Hepatocyte (in vitro differentiated cells): ENCODE measurements at places on chromosomes 6 and 20. TPM values are rescaled to one million over a fixed set of nuclear protein-coding genes. Genes with fewer than 3 reads are reported as not detected.

ZNF334 gene
- 6.3 and 8.8 TPM in 2 replicates for polyA plus RNA-seq

- H3K27ac ChIP-seq, result no peak overlapping the region
- DNase-seq, result peak; percentile 89
- H3K27me3 ChIP-seq, result peaks cover 50% of the 10 kb centered on the region
- no peak overlapping the region for H3K4me3 ChIP-seq
- no peaks in the 10 kb centered on the region for H3K36me3 ChIP-seq
Observed at GRCh38 chr6:159174263-159174969, 5.2 kb downstream of the FNDC1 start.

DNA sequence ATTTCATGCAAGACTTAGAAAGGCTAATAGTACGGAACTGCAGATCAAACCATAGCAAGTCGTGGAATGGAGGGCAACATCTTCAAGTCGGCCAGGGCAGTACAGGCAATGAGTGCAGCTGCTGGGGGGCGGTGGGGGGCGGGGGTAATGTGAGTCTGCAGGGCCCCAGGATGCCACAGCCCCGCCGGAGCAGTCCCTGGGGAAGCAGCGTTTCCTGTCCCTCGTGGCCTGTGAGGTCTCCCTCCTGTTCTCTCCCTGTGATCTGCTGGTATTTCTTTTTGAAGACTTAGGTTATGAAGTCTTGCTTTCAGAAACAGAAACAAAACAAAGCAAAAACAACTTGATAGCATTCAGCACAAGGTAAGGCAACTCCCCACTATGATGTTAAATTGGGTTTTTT lies 351.9 kb downstream of the FOXA2 start:
- H3K27ac ChIP-seq, result no peak overlapping the region
- no peaks in the 10 kb centered on the region for H3K4me1 ChIP-seq
- peaks cover 5% of the 10 kb centered on the region for H3K27me3 ChIP-seq
- H3K4me3 ChIP-seq, result no peak overlapping the region
- DNase-seq, result no peak

TOX2 gene
- polyA plus RNA-seq, result 12.1 and 13.4 TPM in 2 replicates

- no peak for DNase-seq
- no peaks in the 10 kb centered on the region for H3K27me3 ChIP-seq
- no peak overlapping the region for H3K4me3 ChIP-seq
- H3K36me3 ChIP-seq, result no peaks in the 10 kb centered on the region
- no peaks in the 10 kb centered on the region for H3K4me1 ChIP-seq
Observed at GRCh38 chr6:140475086-140475485, 1100.6 kb upstream of the CITED2 start.

DNA sequence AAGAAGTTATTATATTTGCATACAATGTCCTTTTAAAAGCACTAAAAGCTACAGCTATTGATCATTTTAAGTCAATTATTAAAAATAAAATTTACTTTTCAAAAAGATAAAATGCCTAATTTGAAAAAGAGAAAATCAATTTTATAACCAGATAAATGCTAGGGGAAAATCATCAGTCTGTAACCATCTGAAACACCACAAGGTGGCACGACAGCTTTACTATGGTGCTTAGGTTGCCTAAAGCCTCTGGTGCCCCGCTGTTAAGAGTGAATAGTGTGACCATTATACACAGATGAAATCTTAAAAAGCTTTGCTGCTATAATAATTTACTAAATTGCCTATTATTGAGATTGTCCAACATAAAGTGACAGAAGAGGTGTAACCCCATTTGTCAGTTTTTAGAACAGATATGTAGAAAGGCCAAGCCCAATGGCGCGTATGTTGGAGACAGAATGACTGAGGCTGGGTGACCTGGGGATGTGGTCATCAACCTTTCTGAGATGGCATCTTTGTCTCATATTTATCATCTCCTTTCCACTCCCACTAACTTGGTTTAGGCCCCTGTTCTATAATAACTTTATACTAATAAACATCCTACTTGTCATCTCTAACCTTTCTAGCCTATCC lies 100.8 kb downstream of the MOXD1 start:
- no peaks in the 10 kb centered on the region for H3K36me3 ChIP-seq
- H3K4me1 ChIP-seq, result no peaks in the 10 kb centered on the region
- peak; percentile 72 for DNase-seq
- H3K27ac ChIP-seq, result no peak overlapping the region
